GM23338 (cell line): ENCODE measurements at places on chromosomes 2 and 18. TPM values are rescaled to one million over a fixed set of nuclear protein-coding genes. Genes with fewer than 3 reads are reported as not detected.

GRCh38 chr2:138490673-138491494 is 10.7 kb upstream of the SPOPL start:
- DNase-seq = no peak

GRCh38 chr2:137801228-137801627 is 163.0 kb upstream of the HNMT start:
- no peak for DNase-seq

GRCh38 chr2:238458651-238459050 is 31.9 kb downstream of the ASB1 start:
- no peak for DNase-seq

DNA sequence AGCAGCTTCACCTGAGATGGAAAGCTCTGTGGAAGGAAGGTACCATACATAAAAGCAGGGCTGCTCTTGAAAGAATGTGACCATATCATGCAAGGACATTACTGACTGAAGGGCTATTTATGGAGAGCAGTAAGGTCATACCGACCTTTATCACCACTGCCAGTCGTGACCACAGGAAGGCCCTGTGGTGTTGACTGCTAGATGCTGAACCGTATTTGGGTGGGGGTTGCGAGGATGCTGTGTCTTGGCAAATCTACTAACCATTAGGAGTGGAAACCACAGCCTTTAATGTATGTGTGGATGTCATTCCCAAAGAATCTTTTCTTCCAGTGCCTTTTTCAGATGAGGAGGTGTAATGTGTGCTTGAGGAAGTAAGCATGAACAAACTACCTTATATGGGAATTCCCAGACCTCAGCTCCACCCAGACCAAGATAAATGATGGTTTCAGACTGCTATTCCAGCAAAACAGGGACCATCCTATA is 60.8 kb downstream of the LIMS1 start:
- DNase-seq = no peak

DNA sequence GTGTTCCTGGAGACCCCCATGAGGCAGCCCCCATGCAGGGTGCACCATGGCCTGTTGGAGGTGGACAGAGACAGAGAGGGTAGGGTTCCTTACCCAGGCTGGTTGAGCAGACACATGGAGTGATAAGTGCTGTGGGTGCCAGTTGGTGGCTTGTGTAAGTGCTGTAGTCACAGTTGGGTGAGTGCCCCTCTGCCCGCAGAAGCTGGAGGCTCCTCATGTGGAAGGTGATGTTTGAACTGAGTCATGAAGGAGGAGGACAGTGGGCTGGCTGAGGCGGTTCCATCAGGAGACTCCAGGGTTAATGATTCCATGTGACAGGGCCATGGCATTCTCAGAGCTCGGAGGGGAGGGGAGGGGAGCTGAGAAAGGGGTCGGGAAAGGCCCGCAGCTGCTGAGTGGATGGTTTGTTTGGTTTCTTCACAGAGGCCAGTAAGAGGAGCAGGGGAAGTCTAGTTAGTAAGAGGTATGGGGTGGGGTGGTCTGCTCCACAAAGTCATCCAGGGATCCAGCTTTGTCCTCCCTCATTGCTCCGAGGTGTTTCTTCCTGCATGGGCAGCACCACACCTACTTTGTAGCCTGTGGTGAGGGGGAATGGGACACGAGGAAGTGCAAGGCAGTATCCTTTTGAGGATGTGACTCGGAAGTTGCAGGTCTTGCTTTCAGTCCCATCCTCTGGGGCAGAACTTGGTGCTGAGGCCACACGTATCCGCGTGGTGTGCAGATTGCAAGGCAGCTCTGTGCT is 13.6 kb downstream of the IMPA2 start:
- peak; percentile 83 for DNase-seq

- peak; percentile 65 for DNase-seq
Observed at GRCh38 chr2:149223472-149224095, 106.8 kb upstream of the LYPD6 start.

DNA sequence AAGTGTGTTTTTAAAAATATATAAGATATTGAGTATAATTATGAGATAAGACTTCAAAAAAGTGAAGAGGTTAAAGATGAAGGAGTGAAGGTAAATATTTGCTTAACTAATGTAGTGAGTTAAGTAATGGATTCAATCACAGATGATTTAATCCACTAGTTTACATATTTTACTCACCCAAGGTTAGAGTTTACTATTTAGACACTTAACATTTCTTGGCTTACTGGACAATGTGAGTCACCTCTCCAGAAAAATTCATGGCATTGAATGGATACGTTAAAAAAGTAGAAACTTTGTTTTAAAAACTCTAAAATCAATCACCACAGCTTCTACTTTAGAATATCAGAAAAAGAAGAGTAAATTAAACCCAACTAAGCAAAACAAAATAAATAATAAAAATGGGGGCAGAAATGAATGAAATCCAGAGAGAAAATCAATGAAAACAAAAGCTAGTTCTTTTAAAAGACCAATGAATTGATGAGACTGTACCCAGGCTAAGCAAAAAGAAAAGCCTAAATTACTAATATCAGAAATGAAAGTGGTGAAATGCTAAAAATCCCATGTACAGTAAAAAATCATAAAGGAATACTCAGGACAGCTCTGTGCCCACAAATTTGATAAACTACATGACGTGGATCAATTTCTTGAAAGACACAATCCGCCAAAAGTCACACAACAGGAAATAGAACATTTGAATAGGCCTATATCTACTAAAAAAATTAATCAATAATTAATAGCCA is 1.9 kb upstream of the HMSD start:
- DNase-seq = no peak

DNA sequence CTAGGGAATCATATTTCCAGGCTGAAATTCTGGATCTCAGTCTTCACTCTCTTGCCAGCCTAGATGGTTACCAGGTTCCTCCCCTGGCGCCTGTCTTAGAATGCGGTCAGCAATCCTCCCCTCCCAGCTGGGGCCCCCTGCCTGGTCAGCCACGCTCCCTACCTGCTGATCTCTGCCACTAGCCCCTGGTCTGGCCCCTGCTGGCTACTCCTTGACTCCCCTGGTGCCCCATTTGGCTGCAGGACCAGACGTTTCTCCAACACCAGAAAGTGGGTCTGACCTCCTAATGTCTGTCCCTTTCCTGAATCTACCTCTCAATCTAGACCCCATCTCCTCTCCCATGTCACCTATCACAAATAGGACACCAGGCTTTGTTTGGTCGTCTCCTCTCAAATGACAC is 432.0 kb upstream of the SMIM21 start:
- no peak for DNase-seq

DNA sequence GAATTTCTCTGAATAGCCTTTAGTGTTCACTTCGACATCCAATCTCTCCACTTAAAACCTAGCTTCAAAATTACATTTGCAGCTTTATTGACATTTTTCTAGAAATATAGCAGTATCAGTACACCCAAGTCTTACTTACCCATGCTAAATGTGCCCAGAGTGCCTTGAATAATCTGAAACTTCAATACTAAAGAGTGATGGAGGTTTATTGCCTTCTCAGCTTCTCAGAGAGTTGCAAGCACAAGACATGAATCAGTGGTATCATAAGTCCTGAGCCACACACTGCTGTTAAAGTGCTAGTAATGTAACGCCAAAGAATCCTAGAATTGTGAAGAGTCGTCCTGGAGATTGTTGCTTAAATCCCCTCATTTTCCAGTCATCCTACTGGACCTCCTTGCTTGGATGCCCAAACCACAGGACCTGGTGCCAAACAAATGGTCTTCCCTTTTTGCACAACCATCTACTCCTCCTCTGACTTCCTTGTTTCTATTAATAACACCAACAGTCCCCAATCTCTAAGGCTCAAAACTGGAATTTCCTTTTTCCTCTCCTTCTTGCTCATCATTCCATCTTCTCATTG is 83.2 kb upstream of the SPATS2L start:
- no peak for DNase-seq

GRCh38 chr2:100976061-100976460 is 26.0 kb upstream of the RPL31 start:
- no peak for DNase-seq

DNA sequence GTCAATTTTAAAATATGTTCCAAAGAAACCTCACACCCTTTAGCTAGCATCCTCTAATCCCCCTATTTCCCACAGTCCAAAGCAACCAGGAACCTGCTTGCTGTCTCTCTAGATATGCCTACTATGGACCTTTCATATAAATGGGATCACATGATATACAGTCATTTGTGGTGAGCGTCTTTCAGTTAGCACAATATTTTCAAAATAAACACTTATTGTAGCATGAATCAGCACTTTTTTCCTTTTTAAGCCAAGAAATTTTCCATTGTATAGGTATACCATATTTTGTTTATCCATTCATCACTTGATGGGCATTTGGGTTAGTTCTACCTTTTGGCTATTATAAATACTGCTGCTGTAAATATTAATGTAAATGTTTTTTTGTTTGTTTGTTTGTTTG is 223.0 kb upstream of the DOK6 start:
- no peak for DNase-seq

DNA sequence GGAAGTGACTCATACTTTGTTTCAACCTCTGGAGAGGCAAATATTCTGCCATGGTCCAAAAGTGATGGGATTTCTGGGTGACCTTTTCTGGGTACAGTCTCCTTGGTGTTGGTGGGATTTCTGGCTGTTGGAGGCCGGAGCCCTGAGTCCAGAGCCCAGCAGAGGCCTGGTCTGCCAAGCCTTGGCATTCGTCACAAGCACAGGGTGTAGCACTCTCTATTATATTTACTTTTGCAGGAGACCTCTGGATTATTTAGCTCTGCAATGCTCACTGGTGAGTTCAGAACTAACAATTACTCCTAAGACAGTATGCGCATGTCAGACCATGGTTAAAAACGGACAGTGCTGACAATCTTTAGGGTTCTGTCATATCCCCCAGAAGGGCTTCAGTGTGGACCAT is 201.6 kb upstream of the TWIST2 start:
- DNase-seq = no peak

DNA sequence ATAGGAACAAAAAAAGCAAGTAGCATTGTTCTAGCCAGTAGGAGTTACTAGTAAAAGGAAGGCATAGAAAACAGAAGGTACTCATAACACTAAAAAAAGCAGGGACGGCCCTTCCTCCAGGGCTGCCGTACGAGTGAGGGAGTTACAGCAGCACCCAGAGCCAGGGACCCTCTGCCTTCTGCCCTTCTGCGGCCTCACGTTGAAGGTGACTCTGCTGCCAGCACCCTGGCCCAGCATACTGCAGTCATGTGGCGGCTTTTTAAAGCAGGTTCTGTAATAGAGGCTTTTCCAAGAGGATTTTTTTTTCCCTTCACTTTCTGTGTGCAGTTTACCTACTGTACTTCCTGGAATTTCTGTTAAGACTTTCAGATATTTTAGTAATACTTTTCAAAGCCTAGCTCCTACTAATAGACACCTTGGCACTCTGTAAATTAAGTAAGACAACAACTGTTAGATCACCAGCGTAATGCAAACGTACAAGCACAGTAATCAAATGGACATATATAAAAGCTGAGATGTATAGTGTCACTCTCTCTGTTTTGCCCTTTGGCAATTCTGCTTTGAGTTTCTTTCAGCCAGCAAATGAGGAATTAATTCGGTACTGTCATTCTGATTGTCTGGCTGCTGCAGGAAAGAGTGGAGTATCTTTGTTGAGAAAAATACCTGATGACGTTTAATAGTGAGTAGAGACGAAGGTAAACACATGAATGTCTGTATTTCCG is 161.5 kb downstream of the PTGR3 start:
- DNase-seq = no peak

DNA sequence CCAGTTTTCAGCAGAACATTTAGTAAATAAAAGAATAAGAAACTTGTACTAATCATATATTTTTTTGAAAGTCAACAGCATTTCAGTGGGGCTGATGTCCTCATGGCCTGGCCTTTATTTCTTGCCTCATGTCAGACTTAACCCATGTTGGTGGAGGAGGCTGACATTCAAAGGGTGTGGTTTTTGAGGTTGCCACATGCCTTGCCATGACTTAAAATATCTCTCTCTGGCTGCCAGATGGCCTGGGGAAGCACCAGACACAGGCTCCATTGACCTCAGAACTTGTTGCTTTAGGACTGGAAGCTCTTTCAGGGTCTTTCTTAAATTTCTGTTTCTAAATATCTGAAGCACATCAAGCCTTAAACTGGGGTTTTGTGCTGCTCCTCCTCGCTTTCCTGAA is 32.5 kb upstream of the CD28 start:
- no peak for DNase-seq

DNA sequence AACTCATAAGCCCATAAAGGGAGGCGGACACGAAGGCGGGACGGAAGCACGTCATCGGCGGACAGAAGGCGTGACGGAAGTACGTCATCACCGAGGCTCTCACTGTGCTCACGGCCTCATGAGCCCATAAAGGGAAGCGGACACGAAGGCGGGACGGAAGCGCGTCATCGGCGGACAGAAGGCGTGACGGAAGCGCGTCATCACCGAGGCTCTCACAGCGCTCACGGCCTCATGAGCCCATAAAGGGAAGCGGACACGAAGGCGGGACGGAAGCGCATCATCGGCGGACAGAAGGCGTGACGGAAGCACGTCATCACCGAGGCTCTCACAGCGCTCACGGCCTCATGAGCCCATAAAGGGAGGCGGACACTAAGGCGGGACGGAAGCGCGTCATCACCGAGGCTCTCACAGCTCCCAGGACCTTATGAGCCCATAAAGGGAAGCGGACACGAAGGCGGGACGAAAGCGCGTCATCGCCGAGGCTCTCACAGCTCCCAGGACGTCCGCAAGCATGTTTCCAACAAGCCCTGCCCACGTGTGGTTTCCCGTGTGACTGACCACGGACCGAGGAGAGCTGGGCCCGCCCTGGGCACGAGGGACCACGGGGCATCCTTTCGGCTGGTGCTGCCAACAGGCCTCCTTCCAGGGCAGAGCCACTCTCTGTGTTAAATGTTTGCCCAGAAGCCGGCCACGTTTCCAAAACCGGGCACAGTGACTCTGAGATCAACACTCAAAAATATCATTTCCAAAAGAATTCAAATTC is 182.7 kb upstream of the SALL3 start:
- DNase-seq = no peak

DNA sequence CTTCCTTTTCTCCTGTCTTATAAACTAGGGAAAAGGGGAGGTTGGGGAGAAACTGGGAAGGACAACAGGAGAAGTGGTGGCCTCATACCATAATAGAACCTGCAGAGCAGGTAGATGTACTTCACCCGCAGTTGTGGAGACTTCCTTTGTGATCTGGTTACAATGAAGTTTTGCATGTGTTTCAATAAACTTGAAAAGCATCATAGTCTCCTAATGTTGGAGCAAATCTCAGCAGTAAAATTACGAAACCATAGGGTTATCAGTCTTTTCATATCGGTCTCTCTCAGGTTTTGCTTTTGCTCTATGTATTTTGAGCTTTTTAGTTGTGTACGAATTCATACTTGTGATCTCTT is 30.5 kb downstream of the ANO7 start:
- no peak for DNase-seq

Gene TET3
- total RNA-seq = 18.3 and 19.9 TPM in 2 replicates

Gene L3MBTL4
- total RNA-seq = 0.85 and 2.8 TPM in 2 replicates

Gene KRTCAP3
- total RNA-seq = 6.6 and 15.8 TPM in 2 replicates

Gene SLC39A10
- total RNA-seq = 261 and 263 TPM in 2 replicates

Gene ALPP
- total RNA-seq = 0.28 and 0.31 TPM in 2 replicates

Gene IL36G
- 0.70 TPM in 1 of 2 replicates, not detected in the other for total RNA-seq

Gene EXOC6B
- 43.5 and 45.9 TPM in 2 replicates for total RNA-seq

Gene MARCO
- total RNA-seq = not detected in 2 replicates
